ENCODE measurements at places on chromosomes 2 and 18. TPM values are rescaled to one million over a fixed set of nuclear protein-coding genes. Genes with fewer than 3 reads are reported as not detected.
A peak's percentile ranks its signal among the peaks of the same experiment; 100 is the strongest.

- no peak overlapping the region for H3K27ac ChIP-seq
- peaks cover 4% of the 10 kb centered on the region for H3K4me1 ChIP-seq
- no peaks in the 10 kb centered on the region for H3K27me3 ChIP-seq
Measured at GRCh38 chr2:100753444-100753843, 66.5 kb upstream of the NPAS2 start.

GRCh38 chr2:5520463-5520972 is 171.7 kb upstream of the SOX11 start:
- no peak for DNase-seq
- no peaks in the 10 kb centered on the region for H3K36me3 ChIP-seq
- no peaks in the 10 kb centered on the region for H3K4me1 ChIP-seq
- H3K4me3 ChIP-seq = no peak overlapping the region
- H3K27me3 ChIP-seq = no peaks in the 10 kb centered on the region
- H3K27ac ChIP-seq = no peak overlapping the region

GRCh38 chr2:61537277-61537949 is 743 bp downstream of the XPO1 start:
- peak overlapping the region; percentile 57 for H3K4me3 ChIP-seq
- H3K27me3 ChIP-seq = no peaks in the 10 kb centered on the region
- H3K36me3 ChIP-seq = no peaks in the 10 kb centered on the region
- H3K4me1 ChIP-seq = peaks cover 16% of the 10 kb centered on the region
- DNase-seq = peak; percentile 61
- H3K27ac ChIP-seq = peak overlapping the region; percentile 97

DPP10 gene
- 5.3 TPM for total RNA-seq

DNA sequence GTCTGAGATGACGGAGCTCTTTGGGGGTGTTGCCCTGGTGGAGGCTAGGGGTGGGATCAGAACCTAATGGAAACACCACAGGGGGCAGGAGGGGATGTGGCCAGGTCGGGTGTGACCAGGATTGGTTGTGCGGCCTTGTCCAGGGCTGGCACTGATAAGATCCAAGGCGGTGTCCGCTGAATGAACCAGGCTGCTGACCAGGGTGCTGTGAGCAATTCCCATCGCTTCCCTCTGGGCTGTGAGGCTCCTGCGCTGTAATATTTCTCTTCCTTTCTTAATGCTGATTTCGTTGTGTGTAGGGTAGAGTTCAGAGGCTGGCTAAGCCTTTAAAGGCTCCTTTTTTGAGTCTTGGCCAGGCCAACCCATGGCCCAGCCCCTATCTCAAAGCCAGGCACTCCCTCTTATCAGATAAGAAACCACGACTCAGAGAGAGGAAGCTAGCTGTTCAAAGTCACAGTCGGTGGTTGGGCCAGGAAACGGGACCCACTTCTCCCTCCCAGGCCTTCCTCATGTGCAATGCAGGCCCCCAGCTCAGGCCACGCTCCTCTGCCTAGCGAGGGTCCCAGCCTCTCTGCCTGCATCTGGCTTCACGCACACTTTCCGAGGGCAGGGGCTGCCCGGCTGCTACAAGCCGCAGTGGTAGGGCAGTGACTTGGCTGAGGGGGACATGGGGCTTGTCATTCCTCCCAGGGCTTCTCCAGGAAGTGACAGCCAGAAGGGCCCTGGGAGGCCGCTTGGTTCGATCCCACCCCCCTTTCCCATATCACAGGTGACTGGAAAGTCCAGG is 26.0 kb upstream of the FOSL2 start:
- no peak for DNase-seq
- H3K27me3 ChIP-seq = no peaks in the 10 kb centered on the region
- no peak overlapping the region for H3K27ac ChIP-seq
- no peaks in the 10 kb centered on the region for H3K36me3 ChIP-seq
- H3K4me3 ChIP-seq = no peak overlapping the region
- no peaks in the 10 kb centered on the region for H3K4me1 ChIP-seq

DNA sequence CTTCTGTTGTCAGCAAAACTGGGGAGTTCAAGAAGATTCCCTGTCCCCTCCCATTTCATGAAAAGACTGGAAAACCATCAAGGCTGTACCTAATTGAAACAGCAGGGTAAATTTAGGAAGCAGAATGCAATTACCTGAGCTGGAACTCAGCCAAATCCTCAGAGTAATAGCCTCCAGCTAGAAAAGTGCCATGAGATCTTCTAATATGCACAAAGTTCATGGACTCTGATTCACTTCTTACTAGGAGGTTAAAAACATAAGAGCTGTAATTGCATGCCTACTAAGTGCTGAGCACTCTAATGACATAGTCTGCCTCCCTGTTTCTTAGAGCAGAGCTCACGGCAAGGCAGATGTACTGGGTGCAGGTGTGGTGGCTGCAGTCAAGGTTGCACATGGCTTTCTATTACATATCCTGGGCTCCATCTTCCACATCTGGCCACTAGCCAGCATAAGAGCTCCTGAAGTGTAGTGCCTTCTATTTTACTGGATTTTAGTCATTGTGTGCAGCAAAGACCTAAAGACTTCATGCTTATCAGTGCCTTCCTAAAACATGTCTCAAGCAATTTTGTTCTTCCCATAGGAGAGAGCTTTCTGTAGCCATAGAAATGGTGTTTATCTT is 341.7 kb downstream of the PTPRM start:
- no peaks in the 10 kb centered on the region for H3K4me1 ChIP-seq
- H3K4me3 ChIP-seq = no peak overlapping the region
- no peaks in the 10 kb centered on the region for H3K36me3 ChIP-seq
- no peak overlapping the region for H3K27ac ChIP-seq
- H3K27me3 ChIP-seq = no peaks in the 10 kb centered on the region

DNA sequence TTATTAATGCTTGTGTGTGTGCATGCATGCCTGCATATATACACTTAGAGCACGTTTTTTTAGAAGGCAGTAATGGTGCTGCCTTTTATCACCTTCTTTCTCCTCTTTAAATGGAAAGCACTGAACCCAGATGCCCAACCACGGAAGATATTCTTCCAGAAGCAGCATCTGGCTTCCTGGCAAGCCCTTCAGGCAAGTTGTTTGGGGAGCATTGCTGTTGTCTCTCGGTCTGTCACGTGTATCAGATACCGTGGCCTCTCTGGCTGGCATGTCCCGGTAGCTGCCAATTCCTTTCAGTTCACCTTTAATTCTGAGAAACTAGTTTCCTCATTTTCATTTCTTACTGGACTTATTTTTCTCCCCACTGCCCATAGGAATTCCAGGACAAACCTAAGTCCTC is 587.8 kb downstream of the ARHGAP15 start:
- no peaks in the 10 kb centered on the region for H3K27me3 ChIP-seq
- H3K27ac ChIP-seq = no peak overlapping the region
- no peaks in the 10 kb centered on the region for H3K4me1 ChIP-seq
- DNase-seq = no peak

- no peak overlapping the region for H3K27ac ChIP-seq
- no peaks in the 10 kb centered on the region for H3K27me3 ChIP-seq
- no peaks in the 10 kb centered on the region for H3K4me1 ChIP-seq
- no peak overlapping the region for H3K4me3 ChIP-seq
- H3K36me3 ChIP-seq = no peaks in the 10 kb centered on the region
Measured at GRCh38 chr2:118658596-118659198, 188.8 kb downstream of the EN1 start.

- peak overlapping the region; percentile 49 for H3K4me3 ChIP-seq
- no peaks in the 10 kb centered on the region for H3K36me3 ChIP-seq
- DNase-seq = peak; percentile 26
- no peaks in the 10 kb centered on the region for H3K4me1 ChIP-seq
Measured at GRCh38 chr2:132038179-132038882, 123.4 kb downstream of the ANKRD30BL start.

GRCh38 chr18:61856678-61857077 is 36.1 kb downstream of the RNF152 start:
- no peak overlapping the region for H3K4me3 ChIP-seq
- no peaks in the 10 kb centered on the region for H3K27me3 ChIP-seq
- no peaks in the 10 kb centered on the region for H3K36me3 ChIP-seq
- H3K4me1 ChIP-seq = peaks cover 4% of the 10 kb centered on the region
- no peak for DNase-seq

GRCh38 chr2:108587621-108588020 is 53.4 kb downstream of the LIMS1 start:
- H3K27me3 ChIP-seq = no peaks in the 10 kb centered on the region
- peak; percentile 29 for DNase-seq
- H3K4me3 ChIP-seq = no peak overlapping the region
- peak overlapping the region; percentile 80 for H3K27ac ChIP-seq
- H3K4me1 ChIP-seq = peaks cover 28% of the 10 kb centered on the region

- no peak for DNase-seq
- H3K27ac ChIP-seq = no peak overlapping the region
- no peaks in the 10 kb centered on the region for H3K27me3 ChIP-seq
- no peak overlapping the region for H3K4me3 ChIP-seq
Measured at GRCh38 chr2:8486141-8486540, 195.7 kb upstream of the ID2 start.

Measured in pancreas (tissue), 10 donors.